ENCODE measurements at places on chromosomes 11 and 22.

DNA sequence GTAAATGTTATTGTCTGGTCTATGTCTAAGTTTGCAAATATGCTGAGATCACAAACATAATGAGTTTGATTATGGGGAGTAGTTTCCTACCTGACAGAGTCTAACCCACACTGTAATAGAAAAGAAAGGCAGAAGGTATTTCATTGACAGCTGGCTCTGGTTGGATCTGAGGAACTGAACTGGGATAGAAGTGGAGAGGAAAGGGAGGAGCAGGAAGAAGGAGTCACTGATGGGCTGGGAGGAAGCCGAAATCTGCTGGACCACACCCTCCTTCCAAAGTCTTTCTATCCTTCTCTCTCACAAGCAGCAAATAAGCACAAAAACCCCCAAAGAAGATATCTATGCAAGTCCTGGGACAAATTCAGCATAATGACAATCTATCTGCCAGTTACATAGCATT is 11.7 kb downstream of the BLID start:
- no peak for DNase-seq

GRCh38 chr22:37957232-37957631 is 3.7 kb downstream of the POLR2F start:
- DNase-seq: no peak

DNA sequence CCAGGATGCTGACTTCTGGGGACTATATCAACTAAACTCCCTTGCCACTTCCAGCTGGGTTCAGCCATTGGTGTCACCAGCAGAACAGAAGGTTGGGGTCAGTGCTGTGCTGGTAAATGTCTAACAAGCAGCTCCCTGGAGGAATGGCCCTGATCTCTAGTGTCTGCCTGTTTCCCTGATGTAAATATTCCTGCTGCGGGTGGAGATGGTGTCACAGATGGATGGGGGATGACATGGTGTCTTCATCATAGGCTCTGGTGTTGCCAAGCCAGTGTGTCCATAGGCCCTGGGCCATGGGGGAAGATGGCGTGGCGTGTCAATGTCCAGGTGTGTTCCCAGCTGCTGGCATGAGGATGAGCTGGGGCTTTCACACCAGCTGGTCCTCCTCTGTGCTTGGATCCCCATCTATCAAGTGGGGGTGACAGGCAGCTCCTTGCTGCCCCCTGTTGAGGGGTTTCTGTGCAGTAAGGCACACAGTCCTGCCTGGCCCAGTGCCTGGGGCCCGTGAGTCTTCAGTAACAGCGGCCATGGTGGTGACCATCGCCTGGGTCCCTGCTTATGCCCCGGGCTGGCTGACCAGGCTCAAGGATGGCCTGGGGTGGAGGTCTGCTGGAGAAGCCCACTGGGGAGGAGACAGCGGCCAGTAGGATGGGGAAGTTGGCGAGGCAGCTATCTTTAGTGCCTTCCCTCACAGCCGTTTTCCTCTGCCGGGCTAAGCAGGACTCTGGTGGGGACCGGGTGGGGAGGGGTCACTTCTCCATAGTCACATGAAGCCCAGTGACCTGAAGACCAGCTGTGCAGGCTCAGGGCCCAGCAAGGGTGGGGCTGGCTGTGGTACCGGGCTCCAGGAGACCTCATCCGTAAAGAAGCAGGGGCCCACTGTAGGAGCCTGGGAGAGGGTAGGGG is 12.7 kb downstream of the RPL3 start:
- DNase-seq: no peak

DNA sequence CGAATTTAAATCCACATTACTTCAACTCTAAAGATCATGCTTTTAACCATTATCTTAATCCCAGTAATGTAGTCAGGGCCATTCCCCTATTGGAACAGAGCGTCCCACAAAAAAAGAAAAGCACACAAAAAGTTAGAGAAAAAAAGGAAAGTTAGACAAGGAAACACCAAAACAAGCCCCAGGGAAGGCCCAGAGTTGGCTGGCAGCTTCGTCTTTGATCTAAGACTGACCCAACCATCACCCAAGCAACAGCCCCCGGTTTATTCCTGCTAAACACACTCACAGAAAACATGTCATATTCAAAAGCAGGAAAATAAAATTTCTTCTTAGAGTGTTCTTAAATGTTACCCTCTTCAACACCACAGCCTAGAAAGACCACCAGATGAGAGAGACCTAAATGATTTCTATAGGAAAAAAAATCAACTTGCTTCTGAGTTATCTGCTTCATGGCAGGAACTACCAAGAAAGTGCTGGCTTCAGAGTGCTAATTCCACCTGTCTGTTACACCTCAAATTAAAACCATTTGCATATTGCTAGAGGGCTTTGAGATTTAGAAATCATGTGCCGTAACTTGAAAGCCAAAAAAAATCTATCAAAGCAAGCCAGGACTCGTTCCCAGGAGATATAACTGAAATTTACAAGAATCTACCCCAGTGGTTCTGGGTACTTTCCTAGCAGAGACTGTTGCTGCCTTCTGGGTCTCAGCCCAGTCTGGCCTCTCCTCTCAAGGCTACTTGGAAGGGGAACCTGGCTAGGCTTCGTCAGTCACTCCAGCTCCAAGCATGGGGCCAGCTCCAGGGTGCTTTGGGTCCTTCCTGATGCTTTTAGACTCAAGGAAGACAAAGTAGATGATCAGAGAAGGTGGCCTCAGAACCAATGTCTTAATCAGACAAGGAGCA is 31.2 kb downstream of the POU2AF3 start:
- DNase-seq: no peak

DNA sequence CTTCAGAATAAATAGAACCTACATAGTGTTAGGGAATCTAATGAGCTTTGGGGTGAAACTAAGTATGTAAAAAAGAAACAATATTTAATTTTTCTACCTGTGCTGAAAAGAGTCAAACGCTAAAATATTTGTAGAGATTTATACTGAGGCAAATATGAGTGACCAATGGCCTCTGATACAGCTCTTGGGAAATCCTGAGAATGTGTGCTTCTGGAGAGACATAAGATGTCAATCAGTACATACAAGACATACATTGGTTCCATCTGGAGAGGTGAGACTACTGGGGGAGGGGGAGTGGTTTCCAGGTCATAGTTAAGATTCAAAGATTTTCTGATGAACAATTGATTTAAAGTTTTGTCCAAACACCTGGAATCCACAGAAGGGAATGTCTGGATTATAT is 970 bp downstream of the ASRGL1 start:
- no peak for DNase-seq

DNA sequence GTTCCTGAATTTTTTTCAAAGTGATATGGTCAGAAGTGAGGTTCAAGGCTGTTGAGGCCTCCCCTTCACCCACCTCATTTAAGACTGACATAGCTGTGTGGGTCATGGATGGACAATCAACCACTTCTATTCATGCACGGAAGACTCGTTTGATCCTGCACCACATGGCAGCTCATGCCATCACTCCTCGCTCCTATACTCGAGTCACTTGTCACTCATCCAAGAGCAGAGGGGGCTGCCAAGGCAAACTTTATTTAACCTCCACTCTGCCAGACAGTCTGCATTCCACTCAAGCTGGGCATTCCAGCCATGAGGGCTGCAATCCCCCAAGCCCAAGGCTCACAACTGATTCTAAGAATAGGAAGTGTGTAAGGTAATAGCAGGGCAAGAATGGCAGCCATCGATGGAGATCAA is 34.1 kb downstream of the SNX19 start:
- DNase-seq: no peak

- no peak for DNase-seq
Measured at GRCh38 chr11:38510041-38510440, 1912.0 kb upstream of the RAG2 start.

DNA sequence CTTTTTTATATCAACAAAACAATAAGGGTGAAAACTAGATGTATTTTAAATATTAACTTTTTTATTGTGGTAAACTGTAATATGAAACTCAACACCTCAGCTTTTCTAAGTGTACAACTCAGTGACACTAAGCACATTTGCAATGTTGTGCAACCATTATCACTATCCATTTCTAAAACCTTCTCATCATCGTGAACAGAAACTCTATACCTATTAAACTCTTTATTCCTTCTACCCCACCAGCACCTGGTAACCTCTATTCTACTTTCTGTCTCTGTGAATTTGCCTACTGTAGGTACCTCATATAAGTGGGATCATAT is 9.4 kb downstream of the HORMAD2 start:
- DNase-seq: no peak

DNA sequence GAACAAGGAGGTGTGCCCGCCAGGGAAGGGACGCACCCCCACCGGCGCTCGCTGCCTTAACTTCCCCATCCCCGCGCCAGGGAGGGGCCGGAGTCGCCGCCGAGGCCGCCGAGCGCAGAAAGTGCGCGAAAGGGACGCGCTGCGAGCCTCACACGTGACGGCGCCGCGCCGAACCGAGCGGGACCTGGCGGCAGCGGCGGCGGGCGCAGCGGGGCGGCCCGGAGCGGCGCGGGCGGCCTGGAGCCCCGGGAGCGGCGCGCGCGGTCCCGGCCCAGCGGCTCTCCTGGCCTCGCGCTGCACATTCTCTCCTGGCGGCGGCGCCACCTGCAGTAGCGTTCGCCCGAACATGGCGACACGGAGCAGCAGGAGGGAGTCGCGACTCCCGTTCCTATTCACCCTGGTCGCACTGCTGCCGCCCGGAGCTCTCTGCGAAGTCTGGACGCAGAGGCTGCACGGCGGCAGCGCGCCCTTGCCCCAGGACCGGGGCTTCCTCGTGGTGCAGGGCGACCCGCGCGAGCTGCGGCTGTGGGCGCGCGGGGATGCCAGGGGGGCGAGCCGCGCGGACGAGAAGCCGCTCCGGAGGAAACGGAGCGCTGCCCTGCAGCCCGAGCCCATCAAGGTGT is at the start of gene SORL1:
Gene SORL1, plus strand, starts transcription at position 329 of the 623 bp plus-strand sequence. Its CDS starts 18 bp downstream, at position 347.
- no peak for DNase-seq

GRCh38 chr11:69352715-69353319 is 58.9 kb downstream of the MYEOV start:
- DNase-seq: peak; percentile 60

GRCh38 chr11:108754901-108755625 is 90.2 kb downstream of the DDX10 start:
- peak; percentile 40 for DNase-seq

DNA sequence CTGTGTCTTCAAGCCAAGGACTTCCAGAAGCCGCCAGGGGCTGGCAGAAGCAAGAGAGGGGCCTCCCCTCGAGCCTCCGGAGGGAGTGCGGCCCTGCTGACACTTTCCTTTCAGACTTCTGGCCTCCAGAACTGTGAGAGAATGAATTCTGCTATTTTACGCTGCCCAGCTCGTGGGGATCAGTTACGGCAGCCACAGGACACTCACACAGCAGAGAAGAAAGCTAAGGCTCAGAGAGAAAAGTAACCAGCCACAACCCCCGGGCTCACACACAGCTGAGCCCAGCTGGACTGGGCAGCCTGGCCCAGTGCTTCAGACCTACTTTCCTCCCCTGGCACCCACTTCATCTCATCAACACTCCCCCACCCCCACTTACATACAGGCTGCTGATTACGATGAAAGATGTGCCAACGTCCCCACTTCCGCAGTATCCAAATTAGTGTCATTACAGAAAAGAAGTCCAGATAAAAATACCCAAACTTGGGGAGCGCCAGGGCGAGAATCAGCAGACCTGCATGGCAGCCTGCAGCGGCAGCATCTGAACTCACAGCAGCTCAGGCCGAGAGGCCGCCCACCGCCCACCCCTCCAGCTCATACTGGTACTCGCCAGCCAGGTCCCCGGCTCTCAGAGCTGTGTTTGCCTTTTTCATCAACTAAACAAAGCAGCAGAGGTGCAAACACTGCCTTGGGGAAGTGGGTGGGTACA is 15.3 kb downstream of the PHF21B start:
- no peak for DNase-seq

- DNase-seq: no peak
Measured at GRCh38 chr11:99682646-99683045, 661.9 kb downstream of the CNTN5 start.

- no peak for DNase-seq
Measured at GRCh38 chr11:108253176-108253575, 30.3 kb downstream of the ATM start.

GRCh38 chr22:43377896-43378704 is 33.7 kb upstream of the MPPED1 start:
- DNase-seq: peak; percentile 9

- DNase-seq: no peak
Measured at GRCh38 chr11:101128571-101129202, 926 bp downstream of the PGR start.

- no peak for DNase-seq
Measured at GRCh38 chr22:48105259-48105658, 1342.8 kb downstream of the TBC1D22A start.

- DNase-seq: no peak
Measured at GRCh38 chr11:66879583-66879982, 22.7 kb downstream of the LRFN4 start.

DNA sequence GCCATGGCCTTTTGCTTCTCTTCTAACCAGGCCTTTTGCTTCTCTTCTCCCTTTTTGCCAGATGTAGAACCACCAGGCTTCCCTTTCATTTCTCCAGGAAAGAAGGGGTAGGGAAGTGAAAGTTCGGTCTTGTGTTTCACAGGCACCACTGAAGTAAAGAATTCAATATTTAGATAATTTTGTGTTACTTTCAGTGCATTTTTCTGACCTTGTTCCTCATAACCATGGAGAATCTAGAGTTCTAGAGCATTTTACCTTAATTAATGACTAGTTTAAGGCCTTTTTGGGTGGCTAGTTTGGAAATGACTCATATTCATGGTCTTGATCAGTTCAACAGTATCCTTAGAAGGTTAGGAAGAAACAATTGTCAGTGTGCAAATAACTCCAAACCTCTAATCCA is 22.7 kb downstream of the GRAMD1B start:
- DNase-seq: no peak

DNA sequence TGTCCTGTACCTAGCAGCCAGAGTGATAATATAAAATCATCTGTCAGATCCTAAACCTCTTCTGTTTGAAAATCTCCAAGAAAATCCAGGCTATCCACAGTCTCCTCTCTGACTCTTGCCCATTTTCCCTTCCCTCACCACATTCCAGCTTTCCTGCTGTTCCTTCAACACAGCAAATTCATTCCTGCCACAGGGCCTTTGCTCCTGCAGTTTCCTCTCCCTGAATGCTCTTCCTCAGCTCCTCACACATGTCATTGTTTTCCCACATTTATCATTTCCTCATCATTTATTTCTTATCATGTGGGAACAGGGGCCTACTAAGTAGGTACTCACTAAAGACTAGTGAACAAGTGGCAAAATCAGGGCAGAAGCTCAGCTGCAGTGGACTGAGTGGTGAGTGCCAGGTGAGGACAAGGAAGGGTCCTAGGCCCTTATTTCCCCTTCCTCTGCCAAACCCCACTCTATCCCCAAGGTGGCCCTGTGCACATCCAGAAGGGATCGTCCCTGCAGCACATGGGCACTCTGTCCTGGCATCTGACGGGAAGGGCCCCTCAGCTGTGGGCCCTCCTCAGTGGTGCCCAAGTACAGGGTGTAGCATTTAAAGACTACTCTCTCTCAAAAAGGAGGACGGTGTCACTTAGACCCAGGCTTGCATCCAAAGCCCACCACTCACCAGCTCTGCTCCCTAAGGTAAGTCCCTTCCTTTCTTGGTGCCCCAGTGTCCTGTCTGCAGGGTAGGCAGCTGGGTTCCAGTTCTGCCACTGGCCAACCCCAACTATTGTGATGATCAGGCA is 2.0 kb downstream of the LRRC32 start:
- no peak for DNase-seq

All from smooth muscle cell of the brain vasculature (primary cell).